A172 (cell line): ENCODE measurements at places on chromosomes 16 and 17. TPM values are rescaled to one million over a fixed set of nuclear protein-coding genes. Genes with fewer than 3 reads are reported as not detected.
A peak's percentile ranks its signal among the peaks of the same experiment; 100 is the strongest.

The MT1G gene
- not detected in 2 replicates for total RNA-seq

The FZD2 gene
- 18.2 and 24.4 TPM in 2 replicates for total RNA-seq

- DNase-seq: no peak
Observed at GRCh38 chr16:63145411-63145810, 1109.2 kb upstream of the CDH8 start.

DNA sequence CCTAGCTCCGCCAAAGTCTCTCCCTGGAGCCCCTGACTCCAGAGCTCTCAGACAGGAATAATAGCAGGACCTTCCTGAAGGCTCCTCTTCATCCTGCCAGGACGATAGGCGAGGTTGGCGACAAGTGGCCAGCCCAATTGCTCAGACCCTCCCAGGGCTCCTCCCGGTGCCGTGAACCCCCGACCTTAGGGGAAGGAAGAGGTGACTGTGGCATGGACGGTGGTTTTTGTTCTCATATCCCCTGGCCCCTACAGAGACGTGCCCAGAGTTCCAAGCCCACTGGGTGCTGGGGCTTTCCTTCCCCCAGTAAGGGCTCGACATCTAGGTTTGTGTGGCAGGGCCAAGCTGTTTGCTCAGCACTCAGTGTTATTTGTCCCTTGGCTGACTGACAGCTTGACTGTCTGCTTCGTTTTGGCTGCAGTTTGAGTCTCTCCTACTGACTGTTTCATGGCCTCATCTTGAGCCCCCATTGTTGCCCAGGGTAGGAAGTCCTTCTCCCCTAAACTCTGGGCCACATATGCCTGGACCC, 4.6 kb upstream of the ADCY7 start:
- DNase-seq: no peak

DNA sequence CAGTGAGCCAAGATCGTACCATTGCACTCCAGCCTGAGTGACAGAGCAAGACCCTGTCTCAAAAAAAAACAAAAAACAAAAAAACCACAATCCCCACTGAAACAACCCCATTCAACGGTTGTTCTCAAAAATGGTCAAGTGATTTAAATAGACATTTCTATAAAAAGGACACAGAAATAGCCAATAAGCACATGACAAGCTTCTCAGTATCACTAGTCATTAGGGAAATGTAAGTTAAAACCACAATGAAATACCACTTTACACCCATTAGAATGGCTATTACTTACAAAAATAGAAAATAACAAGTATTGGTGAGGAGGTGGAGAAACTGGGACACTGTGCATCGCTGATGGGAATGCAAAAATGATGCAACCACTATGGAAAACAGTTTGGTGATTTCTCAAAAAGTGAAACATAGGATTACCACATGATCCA, 26.6 kb upstream of the MYLK3 start:
- no peak for DNase-seq

DNA sequence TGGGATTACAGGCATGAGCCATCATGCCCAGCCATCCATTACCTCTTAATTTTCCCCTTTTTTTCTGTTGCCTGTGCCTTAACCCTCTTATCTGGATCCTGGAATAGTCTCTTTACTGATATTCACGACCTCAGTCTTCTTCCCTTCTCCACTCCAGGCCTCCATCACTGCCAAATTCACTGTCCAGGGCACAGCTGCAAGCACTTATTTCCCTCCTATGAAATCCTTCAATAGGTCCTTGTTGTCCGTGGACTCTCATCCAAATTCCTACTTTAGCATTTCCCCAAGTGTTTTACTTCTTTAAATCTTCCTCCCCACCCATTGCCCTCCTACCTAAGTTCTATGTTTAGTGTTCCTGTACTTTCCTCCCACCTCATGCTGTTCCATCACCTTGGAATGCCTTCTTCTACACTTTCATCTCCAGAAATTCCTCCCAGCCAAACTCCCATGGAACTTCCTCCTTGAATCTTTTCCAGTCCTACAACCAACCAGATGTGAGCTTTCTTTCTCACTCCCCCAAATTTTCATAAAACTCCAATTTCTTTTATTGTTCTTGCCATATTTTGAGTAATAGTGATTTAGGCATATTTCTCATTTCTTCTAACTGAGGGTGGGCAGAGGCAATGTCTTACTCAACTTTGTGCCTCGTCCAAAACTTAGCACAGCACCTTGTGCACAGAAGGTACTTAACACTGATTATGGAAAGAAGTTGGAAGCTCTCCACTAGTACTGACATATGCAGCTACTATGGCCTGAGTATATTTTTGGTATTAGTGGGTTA, 35.3 kb downstream of the FAM20A start:
- DNase-seq: no peak

- peak; percentile 78 for DNase-seq
Observed at GRCh38 chr17:68981288-68981687, 26.1 kb upstream of the ABCA8 start.
